ENCODE measurements at places on chromosomes 1 and 21. TPM values are rescaled to one million over a fixed set of nuclear protein-coding genes. Genes with fewer than 3 reads are reported as not detected.

GRCh38 chr1:83839566-83840173, 159.3 kb downstream of the TTLL7 start:
- DNase-seq = no peak

GRCh38 chr21:18251065-18251464, 6.4 kb downstream of the CHODL start:
- no peak for DNase-seq

- no peak for DNase-seq
These were observed 26.6 kb downstream of the ABCG1 start for GRCh38 chr21:42245331-42246193.

DNA sequence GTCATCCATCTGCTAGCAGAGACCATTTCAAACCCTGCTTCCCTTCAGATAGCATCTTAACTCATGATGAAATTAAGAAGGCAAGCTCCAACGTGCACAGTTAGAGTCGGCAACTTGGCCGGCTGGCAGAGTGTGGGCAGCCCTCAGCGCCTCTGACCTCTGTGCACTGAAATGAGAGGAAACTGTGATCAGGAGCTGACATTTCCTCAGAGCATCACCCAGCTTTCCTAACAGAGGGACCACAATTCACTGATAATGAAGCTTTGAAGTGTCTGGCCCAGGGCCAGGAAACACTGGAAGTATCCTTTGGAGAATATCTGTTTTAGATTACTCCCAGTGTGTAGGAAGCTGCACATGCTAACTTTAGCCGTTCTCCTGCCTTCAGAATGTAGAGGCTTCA, 145.0 kb upstream of the ZC3H11B start:
- no peak for DNase-seq

GRCh38 chr1:107056426-107057196, at the start of gene PRMT6:
TSS of gene PRMT6 (plus strand) at chr1:107056674. CDS start at chr1:107056716, 42 bp downstream.
- peak; percentile 87 for DNase-seq

- DNase-seq = no peak
These were observed 8.9 kb downstream of the CACHD1 start for GRCh38 chr1:64478594-64479470.

DNA sequence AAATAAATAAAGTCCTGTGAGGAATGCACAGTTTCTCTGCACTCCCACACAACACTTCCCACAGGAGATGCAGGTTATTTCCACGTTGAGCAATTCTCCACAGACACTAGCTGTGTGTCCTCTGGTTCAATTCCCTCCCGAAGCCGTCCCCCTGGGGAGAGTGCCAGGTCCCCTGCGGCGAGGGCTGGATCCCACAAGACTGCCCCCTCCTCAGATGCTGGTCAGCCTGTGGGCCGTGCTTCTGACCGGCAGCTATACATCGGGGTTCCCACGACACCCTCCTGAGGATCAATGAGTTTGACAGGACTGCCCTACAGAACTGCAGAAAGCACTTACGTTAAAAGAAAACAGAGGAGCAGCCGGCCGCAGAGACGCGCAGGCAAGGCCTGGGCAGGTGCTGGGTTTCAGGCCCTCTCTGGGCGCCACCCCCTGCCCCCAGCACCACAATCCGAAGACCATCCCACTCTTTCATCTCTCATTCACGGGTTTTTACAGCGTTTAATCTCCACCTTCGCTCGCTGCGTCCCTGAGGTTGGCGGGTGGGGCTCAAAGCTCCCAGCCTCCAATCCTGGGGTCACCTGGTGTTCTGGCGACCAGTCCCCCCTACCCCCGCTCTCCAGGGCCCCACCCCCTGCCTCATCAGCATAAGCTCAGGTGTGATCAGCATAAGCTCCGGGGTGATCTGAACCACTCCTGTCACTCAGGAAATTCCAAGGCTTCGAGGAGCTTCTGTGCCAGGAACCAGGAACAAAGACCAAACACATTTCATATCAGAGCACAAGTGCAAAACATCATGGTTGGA, 9.3 kb downstream of the SLC35E2B start:
- peak; percentile 5 for DNase-seq

GRCh38 chr1:67166196-67166595, at the start of gene IL23R:
TSS of gene IL23R (plus strand) at chr1:67166454. CDS start at chr1:67168121, 1,667 bp downstream.
- no peak for DNase-seq

DNA sequence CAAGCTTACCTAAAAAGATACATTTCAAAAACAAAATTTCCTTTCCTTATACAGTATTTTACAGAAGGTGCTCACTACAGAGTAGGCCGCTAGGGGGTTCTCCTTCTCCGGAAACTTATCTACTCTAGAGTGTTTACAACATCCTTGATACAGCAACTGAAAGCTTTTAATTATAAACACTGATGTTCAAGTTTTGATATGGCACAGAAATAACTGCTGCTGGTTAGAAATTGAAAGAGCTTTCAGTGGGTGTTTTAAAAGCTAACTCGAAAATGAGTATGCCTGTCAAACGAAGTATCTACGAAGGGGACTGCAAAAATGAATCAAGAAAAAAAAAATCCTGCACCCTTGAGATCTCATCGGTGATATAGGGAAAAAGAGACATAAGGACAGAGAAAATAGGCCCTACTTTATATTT, 1.0 kb downstream of the YOD1 start:
- DNase-seq = peak; percentile 73

- no peak for DNase-seq
These were observed 68.0 kb downstream of the MEGF6 start for GRCh38 chr1:3543076-3544039.

GRCh38 chr1:22352355-22352754, 99.3 kb upstream of the ZBTB40 start:
- DNase-seq = no peak

DNA sequence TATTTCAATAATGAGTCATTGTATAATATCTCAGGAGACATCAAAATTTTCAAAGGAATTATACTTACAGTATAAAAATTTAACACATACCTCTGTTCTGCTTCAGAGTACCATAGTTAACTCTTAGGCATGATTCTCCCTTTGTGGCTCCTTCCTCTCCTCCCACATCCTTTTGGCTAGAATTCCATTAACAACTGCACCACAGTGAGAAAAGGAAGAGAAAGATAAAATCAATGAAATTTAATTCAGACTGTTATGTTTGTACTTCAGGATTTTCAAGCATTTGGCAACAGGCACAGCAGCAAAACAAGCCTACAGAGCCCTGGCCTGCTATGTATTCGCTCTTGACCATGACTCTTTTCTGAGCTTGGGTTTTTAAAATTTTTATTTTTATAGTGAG, 57.2 kb upstream of the SGIP1 start:
- DNase-seq = no peak

DNA sequence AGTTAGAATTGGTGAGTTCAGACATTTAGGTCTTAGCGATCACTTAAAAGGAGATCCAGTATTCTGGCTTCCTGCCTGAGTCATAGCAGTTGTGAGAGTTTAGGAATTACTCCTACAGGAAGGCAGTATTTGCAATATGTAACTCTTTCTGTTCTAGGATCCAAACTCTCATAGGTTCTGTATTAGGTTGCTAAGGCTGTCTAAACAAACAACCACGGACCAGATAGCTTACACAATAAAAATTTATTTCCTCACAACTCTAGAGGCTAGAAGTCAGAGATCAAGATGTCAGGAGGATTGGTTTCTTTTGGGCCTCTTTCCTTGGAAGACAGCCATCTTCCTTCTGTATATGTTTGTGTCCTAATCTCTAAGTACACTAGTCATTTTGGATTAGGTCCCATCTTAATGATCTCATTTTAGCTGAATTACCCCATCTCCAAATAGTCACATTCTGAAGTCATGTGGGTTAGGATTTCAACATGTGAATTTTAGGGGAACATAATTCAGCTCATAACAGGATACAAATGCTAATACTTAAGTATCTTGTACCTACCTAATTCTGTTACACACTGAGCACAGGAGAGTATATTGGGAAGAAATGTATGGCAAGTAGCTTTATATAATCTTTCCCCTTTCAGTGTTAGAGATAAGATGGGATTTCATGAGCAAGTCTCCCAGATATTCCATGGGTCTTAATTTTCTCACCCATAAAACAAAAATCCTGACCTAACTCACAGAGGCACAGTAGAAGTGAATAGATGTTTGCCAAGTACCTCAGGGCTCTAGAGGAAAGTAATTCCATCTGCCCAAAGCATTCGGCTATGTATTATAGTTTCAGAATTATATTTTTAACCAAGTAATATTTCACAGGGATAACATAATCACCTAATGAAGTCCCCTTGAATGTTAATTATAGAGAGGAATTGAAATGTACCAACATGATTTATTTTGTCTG, 144.4 kb downstream of the PTBP2 start:
- DNase-seq = no peak

GRCh38 chr1:247277191-247277590, 21.3 kb downstream of the VN1R5 start:
- no peak for DNase-seq

- no peak for DNase-seq
These were observed 28.2 kb downstream of the STPG1 start for GRCh38 chr1:24385160-24385940.

DNA sequence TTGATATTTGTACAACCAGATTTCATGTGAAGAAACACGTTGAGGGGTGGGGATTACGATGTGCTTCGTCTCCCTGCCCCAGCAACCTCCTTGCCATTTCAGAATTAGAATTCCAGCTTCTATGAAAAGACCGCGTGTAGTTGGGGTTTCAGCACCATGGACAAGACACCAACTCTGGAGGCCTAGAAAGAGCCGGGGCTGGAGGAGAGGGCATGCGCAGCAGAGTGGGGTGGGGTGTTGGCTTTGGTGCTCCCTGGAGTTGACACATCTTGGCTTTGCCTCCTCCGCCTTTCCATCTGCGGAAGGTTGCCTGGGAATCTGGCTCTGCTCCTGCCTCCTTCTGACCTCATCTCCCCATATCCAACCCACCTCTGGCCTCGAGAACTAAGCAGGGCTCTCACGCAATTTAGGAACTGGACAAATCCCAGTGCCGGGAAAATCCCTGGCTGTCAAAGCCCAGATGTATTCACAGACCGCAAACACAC, 11.8 kb downstream of the HTR6 start:
- no peak for DNase-seq

DNA sequence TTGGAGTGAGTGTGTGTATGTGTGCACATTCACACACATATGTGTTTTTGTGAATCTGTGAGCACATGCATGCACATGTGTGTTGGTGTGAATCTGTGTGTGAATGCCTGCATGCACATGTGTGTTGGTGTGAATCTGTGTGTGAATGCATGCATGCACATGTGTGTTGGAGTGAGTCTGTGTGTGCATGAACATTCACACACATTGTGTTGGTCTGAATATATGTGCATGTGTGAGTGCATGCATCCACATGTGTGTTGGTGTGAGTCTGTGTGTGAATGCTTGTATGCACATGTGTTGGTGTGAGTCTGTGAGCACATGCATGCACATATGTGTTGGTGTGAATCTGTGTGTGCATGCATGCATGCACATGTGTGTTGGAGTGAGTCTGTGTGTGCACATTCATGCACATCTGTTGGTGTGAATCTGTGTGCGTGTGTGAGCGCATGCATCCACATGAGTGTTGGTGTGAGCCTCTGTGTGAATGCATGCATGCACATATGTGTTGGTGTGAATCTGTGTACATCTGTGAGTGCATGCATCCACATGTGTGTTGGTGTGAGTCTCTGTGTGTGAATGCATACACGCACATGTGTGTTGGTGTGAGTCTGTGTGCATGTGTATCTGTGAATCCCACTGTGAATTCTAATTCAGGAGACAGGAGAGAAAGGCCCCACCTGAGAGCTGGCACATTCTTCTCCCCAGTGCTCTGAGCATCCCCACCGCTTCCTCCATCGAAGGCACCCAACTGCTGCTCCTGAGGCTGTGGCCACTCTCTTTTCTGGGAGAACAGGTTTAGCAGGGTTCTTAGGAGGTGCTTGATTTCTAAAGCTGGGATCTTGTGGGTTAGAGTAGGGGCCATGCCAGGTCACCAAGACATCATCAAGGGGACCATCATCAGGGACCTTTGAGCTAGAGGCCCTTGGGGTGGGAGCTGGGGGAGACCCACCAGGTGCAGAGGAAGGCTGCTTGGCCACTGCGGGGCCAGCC, 117.5 kb upstream of the ARHGEF16 start:
- DNase-seq = no peak

DNA sequence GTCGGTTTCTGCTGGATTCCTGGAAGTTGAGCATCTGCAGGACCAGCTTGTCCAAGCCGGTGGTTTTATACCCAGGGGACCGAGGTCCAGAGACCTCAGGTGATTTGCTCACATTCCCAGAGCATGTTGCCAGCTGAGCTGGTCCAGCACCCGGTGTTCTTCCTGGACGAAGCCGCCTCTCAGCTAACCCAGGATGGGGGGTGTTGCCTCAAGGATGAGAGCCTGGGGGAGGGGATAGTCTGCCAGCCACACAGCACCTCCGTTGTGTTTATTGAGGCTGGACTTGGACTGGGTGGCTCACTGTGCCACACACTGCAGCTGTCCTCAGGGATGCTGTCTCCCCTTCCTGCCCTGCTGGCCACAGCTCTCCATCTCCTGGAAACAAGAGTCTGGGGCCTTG, 1.5 kb downstream of the TMEM201 start:
- DNase-seq = peak; percentile 34

ST6GALNAC3 gene
- polyA plus RNA-seq = 4.8 TPM

LCE2A gene
- not detected for polyA plus RNA-seq

TEX38 gene
- not detected for polyA plus RNA-seq

FRRS1 gene
- 0.68 TPM for polyA plus RNA-seq

CELA3A gene
- not detected for polyA plus RNA-seq
